Globus pallidus (tissue), 1 donor: ENCODE measurements at places on chromosomes 5 and 9.

GRCh38 chr9:88653406-88653805 is 118.4 kb downstream of the NXNL2 start:
- DNase-seq = no peak

GRCh38 chr5:124655251-124655917 is 91.1 kb downstream of the ZNF608 start:
- DNase-seq = no peak

GRCh38 chr9:12988258-12988657 is 213.4 kb downstream of the LURAP1L start:
- DNase-seq = no peak

DNA sequence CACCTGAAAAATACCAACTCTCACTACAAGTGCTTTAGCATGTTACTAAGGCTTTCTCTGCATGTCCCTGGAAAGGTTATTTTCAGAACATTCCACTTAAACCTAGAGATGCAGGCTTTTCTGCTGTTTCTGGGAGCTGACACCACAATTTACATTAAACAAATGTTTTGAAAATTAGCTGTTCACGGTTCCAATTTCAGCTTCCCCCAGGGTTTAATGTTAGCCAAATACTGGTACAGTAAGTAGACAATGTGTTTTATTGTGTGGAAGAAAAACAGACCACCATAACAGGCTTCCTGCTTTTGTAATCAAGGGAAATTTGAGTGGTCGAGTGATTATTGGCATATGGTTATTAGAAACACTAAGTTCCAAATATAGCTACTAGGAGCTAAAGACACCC is 32.0 kb downstream of the MACROH2A1 start:
- no peak for DNase-seq

DNA sequence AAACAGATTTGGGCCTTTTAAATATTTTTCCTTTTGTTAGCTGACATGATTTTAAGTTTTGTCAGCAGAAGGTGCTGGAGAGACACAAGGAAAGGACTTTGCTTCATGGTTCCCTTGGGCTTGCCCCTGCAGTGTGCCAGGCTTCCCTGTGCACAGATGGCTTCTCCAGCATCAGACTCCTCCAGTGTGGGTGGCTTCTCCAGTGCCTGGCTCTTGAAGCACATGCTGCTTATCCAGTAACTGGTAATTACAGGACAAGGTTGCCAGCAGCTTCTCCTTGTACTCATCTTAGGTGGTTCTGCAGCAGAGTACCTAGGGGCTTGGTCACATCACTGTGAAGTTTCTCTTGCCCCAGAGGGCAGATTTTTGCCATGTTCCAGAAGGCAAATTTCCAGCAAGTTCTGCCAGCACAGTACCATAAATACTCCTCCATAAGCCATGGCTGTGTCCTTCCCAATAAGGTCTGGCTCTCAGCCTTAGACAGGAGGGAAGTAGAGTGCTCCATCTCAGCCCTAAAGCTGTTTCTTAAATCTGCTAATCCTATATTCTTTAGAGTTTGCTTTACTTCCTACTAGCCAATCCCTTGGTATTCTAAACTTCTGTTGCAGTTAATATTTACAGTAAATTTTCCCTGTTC is 62.4 kb downstream of the PJA2 start:
- peak; percentile 19 for DNase-seq

DNA sequence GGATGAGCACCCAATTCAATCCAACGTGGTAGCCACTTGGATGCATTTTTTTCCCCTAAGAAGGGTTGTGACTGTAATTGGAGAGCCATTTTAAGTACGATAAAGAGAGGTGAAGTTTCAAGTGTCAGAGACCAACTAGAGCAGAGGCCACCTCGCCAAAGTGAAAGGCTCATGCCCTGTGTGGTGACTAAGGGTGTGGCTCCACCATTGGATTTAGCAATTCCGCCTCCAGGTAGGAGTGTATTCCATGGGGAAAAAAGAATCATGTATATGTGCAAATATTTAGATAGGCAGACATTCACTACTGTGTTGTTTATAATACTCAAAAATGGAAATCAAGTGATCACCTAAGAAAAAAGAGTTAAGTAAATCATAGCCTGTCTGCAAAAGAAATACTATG is 53.1 kb upstream of the S1PR3 start:
- no peak for DNase-seq

GRCh38 chr9:22117511-22118384 is 108.6 kb upstream of the CDKN2B start:
- DNase-seq = no peak

DNA sequence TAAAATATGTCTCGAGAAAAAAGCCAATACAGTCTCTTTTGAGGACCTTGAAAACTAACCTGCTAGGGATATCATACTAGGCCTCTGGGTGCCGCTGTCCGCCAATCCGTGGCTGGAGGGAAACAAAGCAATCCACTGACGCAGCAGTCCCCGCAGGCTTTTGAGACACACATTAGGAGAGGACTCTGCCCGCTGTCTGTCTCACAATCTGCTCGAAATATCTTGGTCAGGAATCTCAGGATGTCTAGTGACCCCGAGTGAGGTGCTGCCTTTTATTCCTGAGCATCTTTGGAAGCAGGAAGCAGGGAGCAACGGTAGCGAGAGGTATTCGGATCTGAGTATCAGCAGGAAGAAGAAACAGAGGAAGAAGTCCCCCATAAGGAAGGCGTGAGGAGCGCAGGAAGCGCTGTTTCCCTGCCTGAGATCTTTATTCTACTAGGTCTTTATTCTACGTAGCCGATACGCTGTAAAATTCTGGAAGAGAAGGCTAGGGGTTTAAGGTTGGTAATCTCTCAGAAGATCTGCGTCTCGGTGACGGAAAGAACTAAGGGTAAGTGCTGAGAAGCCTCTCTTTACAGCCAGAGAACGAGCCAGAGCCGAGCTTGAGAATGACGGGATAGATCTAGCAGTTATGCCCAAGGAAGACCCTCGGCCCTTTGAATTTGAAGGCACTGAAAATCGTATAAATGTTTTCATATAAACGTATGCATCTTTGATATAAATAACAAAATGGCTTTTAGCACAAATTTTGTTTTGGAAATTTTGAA is 4.0 kb upstream of the PCDHGA1 start:
- peak; percentile 80 for DNase-seq

DNA sequence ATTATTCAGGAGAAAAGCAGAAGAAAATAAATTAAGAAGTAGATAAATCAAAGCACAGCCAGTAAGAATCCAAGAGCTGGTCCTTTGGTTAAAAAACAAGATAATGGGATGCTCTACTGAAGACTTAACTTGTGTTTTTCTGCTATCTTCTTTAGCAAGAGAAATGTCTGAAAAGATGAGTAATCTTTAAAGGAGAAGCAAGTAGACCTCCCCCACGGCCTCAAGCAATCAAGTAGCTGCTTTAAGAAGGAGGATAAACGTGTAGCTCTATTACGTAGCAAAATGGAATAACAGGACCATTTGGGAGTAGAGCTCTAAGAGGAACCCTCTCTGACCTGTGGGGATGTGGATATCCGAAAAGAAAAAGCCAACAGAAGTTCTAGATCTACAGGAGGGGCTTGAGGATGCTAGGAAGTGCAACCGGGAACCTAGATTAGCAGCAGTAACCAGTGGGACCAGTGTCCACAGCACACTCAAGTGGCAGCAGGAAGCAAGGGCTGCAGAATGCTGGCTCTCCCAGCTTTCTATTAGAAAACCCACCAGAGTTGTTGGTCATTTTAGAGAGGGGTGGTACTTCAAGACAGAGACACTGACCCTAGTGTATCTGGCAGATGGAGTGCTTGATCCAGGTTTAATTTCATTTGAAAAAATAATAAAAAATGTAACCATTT is 185.4 kb downstream of the GABBR2 start:
- no peak for DNase-seq

DNA sequence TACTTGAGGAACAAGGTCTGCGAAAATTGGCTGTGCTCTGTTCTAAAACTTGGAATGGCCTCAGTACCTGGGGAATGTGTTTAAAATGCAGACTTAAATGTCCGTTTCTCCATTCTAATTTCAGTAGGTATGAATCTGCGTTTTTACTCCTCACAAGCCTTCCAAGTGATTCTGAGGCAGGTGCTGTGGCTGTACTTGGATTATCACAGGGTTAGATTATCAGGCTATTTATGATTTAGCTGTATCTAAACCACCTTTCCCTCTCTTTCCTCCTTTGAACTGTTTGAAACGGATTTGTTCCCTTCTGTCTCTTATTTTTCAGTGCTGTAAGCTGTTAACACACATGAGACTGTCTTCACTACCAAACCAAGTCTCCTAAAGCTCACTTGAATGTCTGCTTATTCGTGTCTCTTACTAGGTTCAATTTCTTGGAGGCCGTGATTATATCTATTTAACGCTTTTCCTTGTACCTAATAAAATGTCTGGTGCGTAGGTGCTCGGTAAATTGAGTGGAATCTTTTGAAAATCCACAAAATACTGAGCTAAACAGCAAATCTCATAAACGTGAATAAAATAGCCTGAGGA is 714 bp upstream of the CETN3 start:
- DNase-seq = no peak

GRCh38 chr9:105146677-105147076 is 97.8 kb upstream of the SLC44A1 start:
- DNase-seq = peak; percentile 70

GRCh38 chr5:170310256-170310926 is 12.8 kb upstream of the LCP2 start:
- DNase-seq = no peak

DNA sequence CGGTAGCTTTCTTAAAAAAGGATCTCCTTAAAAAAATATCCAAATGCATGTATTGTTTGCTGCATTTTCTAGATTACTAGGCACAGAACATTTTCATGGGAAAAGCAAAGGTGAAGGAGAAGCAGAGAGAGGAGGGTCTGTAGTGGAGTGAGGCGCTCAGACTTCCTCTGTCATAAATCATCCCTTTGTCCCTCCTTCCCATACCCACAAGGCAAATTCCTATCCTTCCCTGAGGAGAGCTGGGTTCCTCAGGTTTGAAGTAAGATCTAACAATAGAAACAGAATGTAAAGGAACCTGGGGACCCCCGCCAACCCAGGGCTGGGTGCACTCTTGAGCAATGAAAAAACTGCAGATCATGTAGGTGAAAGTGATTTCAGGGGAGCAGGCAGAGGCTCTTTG is 149.2 kb upstream of the ANKH start:
- DNase-seq = no peak

DNA sequence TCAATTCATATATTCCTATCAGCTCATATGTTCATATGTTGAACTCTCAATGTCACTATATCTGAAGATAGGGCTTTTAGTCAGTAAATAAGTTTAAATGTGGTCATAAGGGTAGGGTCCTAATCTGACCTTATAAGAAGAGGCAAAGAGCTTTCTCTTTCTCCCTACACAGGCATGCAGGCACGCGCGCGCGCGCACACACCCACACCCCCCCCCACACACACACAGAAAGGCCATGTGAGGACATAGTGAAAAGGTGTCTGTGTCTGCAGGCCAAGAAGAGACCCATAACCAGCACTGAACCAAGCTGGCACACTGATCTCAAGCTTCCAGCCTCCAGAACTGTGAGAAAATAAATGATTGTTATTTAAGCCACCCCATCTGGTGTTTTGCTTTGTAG is 76.0 kb downstream of the PDE4D start:
- no peak for DNase-seq

GRCh38 chr5:127957183-127957582 is 126.4 kb upstream of the SLC12A2 start:
- peak; percentile 41 for DNase-seq

DNA sequence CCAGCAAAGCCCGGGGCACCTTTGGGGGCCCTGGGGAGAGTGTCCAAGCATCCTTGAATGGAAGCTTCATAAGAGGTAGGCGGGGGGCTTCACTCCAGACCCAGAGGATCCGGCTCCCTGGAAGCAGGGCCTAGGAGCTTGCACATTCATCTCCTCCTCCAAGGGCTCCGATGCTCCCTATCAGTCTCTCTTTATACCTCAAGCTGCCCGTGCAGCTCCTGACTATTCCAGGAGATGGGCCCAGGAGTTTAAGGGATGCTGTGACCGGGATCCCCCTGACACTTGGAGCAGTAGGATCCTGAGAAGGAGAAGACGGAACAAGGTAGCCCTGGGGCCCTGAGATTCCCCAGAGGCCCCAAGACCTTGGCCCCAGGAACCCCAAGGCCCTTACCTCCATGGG is 25.9 kb downstream of the CSF1R start:
- DNase-seq = no peak

- DNase-seq = no peak
Observed at GRCh38 chr9:106922026-106922425, 59.1 kb downstream of the ZNF462 start.

DNA sequence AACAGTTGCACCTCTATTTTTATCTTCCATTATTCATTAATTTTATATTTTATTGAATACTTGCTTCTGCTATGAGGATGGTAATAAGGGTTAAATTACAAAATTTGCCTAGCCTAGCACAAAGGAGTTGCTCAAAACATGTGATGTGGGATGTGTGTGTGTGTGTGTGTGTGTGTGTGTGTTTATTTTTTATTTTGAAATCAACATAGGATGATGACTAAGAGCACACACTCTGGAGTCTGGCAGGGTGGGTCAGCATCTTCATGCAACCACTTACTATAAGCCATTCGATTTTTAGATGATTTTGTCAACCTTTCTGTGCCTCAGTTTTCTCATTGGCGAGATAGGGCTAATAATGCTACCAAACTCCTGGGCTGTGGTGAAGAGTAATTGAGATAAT is 57.7 kb upstream of the MAMDC2 start:
- DNase-seq = no peak

- DNase-seq = no peak
Observed at GRCh38 chr5:14245132-14245925, 102.2 kb downstream of the TRIO start.

DNA sequence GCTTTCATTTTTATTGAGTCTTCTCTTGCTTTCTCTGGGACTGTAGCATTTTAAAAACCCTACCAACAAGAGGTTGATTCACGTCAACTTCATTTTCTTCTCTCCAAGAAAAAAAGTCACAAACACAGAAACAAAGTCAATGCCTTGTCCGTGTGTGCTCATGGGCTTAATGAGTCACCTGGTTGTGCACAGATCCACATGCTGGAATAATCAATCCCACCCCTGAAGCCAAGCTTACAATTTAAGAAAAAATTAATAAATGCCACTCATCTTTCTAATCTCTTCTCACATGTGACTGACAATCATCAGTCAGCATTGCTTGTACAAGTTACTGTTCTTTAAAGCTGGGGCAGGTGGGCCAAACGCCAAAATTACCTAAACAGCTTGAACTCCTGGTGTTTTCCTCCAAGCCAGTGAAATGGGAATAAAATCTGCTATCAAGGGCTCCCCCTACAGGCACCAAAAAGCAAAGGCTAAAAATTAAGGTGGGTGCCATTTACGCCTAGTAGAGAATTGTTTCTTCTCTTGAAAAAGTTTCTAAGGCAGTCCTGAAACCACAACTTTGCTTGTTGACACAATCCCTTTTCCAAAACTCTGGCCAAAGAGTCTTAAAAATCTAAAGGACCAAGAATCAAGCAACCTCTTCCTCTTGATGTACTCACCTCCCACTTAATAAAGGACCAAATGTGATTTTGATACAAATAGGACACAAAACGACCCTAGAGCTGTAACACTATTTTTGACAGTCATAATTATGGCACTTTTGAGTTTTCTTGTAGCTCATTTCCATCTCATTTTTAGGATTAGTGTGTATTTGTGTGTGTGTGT is 21.3 kb downstream of the TRMO start:
- peak; percentile 40 for DNase-seq

DNA sequence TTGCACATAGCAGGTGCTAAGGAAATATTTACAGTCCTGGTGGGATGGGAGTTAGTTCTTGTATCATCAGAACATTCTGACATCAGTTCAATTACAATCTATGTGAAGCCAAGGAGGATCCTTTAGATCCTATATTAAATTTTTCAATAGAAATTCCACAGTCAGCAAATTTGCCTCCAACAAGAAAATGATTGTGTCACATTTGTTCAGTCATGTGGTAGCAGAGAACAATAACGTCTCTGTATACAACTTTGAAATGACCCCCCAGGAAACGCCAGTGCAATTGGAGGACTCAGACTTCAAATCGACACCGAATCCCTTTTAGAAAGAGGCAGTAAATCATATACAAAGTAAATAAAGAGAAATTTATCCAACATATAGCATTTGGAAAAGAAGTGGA is 392.1 kb downstream of the DTWD2 start:
- DNase-seq = peak; percentile 57
